ENCODE measurements at places on chromosomes 3 and 15. TPM values are rescaled to one million over a fixed set of nuclear protein-coding genes. Genes with fewer than 3 reads are reported as not detected.

The PLA2G4E gene
- total RNA-seq, result not detected

DNA sequence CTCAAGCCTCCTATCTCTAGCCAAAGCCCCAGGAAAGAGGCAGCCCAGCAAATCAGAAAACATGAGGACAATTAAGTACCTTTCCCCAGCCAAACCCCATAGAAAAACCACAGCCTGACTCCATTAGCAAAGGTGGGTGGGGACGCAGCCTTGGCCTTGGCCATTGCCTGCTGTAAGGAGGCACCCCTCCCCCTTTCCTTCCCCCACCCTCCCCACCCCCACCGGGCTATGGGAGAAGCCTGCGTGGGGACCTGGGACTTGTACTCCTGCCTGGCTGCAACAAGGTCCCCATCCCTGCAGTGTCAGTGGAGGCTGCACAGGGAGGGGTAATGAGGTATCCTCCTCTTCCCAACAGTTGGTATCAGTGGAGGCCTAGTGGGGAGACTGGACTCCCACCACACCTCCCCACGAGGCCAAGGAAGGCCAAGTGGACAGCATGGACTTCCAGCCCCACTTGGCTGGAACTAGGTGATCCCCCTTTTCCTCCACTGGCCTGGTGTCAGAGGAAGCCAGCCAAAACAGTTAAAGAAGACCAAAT lies 20.5 kb downstream of the PRR23E start:
- DNase-seq, result no peak

GRCh38 chr3:149604125-149604875 lies 53.5 kb downstream of the WWTR1 start:
- DNase-seq, result no peak

DNA sequence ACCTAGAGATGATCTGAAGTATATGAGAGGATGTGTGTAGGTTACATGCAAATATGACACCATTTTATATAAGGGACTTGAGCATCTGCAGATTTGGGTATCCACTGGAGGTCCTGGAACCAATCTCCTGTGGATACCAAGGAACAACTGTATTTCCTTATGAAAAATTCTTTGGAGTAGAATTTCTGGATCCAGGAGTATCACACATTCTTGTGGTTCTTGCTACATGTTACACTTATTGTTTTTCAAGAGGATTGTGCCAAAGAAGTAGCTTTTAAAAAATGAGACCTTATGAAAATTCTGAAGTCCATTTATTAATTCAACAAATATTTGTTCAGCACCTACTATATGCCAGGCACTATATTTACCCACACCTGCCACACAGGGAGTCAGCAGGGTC lies 15.7 kb upstream of the TBC1D23 start:
- no peak for DNase-seq
